Kasumi-1 (cell line): ENCODE measurements at places on chromosomes 2 and 18.

GRCh38 chr2:210663631-210664089, 107.3 kb downstream of the CPS1 start:
- DNase-seq, result peak; percentile 25

- DNase-seq, result no peak
These were observed 13.7 kb downstream of the PDCD1 start for GRCh38 chr2:241844831-241845578.

DNA sequence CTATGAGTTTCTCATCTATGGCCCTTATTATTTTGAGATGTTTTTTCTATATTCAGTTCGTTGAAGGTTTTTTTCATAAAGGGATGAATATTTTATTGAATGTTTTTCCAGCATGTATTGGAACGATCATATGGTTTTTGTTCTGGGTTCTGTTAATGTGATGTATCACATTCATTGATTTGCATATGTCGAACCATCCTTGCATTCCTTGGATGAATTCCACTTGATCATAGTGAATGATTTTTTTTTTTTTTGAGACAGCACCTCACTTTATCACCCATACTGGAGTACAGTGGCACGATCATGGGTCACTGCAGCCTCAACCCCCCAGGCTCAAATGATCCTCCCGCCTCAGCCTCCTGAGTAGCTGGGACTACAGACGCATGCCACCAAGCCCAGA, 5.5 kb upstream of the NEMP2 start:
- no peak for DNase-seq

- no peak for DNase-seq
These were observed 79.9 kb upstream of the NDUFV2 start for GRCh38 chr18:9022397-9023155.

DNA sequence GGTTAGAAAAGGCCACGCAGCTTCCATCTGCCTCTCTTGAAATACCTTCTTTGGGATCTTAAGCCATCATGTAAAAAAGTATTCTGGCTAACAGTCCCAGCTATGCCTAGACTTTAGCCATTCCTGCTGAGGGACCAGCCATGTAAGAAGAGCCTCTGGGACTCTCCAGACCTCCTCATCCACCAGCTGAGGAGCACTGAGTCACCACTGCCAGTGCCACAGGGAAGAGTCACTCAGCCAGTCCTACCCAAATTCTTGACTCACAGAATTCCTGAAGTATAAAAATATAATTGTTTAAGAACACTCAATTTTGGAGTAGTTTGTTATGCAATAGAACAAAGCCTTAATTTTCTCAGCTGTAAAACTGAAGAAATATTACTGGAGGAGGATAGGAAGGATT, 436.7 kb downstream of the ZEB2 start:
- DNase-seq, result no peak
